HFFc6 (cell line): ENCODE measurements at places on chromosomes 2 and 18. TPM values are rescaled to one million over a fixed set of nuclear protein-coding genes. Genes with fewer than 3 reads are reported as not detected.

PIAS2 gene
- total RNA-seq = 21.6 to 24.4 TPM (median 24.0 TPM) in 3 replicates

EPAS1 gene
- total RNA-seq = 115 and 122 TPM in 2 replicates

MERTK gene
- not detected in 3 replicates for total RNA-seq

KCNJ13 gene
- not detected in 3 replicates for total RNA-seq

STK39 gene
- 27.6 to 36.4 TPM (median 30.8 TPM) in 3 replicates for total RNA-seq

KIF5C gene
- total RNA-seq = 0.51 to 1.3 TPM (median 0.80 TPM) in 3 replicates

SCN2A gene
- total RNA-seq = 0.32 to 0.91 TPM (median 0.35 TPM) in 3 replicates

DNA sequence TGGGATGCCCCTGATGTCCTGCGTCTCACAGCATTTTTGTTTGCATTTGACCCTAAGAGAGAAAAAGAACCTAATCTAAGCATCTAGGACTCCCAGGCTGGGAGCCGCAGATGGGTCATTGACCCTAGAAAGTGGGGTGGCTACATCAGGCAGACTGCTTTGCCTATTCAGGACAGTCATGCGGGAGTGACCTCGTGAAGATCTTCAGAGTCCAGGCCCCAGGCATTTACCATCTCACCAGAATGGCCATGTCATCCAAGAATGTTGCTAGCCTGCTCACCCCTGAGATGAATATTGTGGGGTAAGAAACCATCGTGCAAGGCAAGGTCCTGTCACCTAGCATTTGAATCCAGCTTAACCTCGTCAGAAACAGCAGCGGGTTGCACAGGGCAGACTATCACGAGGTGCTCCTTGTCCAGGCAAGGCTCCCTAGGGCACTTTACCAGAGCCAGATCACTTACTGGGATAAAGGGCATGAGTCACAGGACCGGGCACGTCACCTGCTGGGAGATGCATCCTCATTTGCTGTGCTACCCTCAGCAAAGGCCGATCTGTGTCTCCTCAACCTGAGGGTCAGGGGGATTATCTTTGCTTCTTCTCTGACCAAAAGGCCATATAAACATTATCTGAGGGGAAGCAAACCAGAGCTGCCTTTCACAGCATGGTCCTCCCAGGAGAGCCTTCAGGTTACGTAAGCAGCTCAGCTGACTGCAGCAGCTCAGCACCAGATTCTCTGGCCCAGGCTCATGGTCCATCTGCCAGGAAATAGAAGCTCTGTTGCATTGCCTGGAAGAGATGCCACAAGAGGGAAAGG is 162.3 kb downstream of the ACKR3 start:
- DNase-seq = no peak

GRCh38 chr2:71000780-71001591 is 6.3 kb upstream of the TEX261 start:
- DNase-seq = peak; percentile 30

DNA sequence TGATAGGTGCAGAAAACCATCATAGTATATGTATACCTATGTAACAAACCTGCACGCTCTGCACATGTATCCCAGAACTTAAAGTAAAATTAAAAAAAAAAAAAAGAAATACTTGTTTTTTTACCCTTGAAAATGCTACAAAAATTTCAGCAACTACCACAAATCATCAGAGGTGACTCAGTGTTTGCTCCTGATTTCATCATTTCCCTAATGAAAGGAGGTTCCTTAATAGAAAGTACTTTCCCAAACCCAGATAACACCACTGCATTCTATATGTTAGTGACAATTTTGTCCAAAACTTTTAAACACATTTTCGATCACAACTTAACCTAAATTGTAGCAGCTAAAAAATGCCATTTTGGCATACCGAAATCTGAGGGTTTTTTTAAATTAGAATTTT is 163.3 kb downstream of the SLC39A10 start:
- DNase-seq = peak; percentile 4

DNA sequence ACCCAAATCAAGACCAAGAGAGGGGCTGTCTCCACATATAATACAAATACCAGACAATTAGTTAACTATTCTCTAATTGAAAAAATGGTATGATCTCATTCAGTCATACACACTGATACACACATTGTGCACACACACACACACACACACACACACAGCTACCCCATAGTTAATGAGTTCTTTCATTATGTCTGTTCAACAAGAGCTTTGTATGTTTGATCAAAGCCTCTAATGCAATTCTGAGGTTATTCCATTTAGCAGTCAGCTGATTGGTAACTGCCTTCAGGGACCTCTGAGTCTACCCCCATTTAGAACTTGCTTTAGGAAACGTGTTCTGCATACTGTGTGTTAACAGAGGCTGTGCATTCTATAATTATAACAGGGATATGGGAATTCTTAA is 741.4 kb upstream of the LRRTM4 start:
- no peak for DNase-seq

GRCh38 chr2:12131975-12132374 is 385.5 kb downstream of the LPIN1 start:
- peak; percentile 13 for DNase-seq

DNA sequence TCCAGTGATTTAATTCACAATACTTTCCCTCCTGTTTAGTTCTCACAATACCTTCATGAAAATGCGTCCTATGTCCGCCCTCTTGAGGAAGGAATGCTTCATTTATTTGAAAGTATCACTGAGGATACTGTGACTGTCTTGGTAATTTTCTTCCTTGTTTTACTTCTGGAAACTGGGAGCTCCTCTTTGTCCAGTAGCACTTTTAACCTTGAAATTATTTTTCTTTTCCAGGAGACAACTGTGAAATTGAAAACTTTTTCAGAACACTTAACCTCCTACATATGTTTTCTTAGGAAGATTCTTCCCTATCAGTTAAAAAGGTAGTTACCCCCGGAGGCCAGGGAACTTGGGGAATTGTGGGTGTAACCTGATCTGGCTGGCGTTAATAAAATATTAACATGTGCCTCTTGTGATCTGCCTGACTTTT is 58.9 kb upstream of the STON1 start:
- DNase-seq = peak; percentile 72

DNA sequence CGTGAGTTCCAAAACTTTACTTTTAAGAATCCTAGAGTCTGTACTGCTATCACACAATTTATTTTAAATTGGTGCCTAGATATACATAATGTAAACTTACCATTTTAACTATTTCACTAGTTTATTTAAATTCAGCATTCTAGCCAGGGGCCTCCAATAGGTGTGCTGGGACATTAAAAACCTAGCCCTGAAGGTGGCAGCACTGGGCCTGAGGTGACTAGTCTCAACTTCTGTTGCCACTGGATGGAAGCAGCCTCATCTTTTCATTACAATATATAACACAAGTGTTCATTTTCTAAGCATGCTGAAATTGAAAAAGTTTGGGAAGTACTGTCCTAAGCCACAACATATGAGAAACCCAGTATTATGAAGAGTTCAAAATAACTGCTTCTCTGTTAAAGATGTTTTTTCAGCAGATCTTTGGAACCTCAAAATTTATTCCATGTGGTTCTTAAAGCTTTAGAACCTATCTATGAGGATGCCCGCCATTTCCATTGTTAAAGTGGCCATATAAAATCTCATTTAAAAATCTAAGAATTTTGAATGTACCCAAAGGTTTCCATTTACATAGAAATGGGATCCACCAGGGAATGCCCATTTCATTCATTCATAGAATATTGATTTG is 2.9 kb upstream of the RBBP8 start:
- DNase-seq = peak; percentile 66

- no peak for DNase-seq
These were observed 272.6 kb downstream of the NEDD4L start for GRCh38 chr18:58316396-58317342.

DNA sequence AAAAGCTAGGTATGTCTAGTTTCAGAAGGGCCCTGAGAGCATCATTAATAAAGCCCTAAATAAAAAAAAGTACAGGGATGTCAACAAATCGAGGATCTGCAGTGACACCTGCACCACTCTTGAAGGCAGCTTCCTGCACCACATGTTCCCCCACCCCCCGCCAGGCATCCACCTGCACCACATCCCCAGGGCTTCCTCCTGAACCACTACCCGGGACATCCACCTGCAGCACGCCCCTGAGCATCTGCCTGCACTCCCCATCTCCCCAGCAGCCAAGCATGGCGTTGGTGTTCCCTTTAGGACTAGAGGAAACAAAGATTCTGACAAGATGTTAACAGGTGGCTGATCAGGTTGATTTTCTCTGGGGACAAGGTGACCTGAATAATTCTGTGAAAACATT is 55.2 kb downstream of the DLGAP1 start:
- DNase-seq = no peak

GRCh38 chr2:38268001-38268400 is 109.1 kb downstream of the ATL2 start:
- no peak for DNase-seq

GRCh38 chr2:69213201-69213600 is 173.8 kb downstream of the GFPT1 start:
- no peak for DNase-seq

DNA sequence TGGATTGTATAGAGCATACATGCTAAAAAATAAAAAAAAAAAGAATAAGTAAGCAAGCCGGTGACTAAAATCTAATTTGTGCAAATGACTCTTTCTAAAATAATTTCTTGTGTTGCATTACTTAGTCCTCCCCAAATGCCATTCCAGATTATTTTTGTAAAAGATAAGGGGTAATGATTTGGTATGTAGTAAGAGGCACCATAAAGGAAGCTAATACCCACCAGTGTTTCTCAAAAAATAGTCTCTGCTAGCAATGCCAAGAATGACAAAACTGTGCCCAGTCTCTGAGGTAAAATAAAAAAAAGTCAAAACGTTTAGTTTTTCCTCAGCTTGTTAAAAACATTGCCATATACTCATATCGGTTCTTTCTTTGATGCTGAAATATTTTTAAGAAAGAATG is 2.7 kb downstream of the METTL5 start:
- no peak for DNase-seq

DNA sequence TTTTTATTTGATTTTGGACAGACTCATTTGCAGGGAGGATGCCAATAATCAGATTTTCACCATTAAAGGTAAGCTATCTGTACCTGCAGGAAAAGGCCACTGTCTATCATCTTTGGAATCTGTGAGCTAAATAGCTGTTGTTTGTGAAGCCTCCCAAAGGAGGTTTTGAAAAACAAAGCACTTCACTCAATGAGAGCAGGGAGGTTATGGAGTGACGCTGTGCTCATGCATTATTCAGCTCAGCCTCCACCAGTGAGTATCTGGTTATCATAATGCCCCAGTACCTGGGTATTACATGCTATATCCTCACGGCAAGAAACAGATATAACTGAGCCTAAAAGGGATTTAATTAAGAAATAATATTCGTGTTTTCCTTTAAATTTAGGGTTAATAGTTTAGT is 189.6 kb upstream of the PIK3C3 start:
- no peak for DNase-seq

GRCh38 chr2:157989227-157989626 is 112.4 kb upstream of the UPP2 start:
- no peak for DNase-seq

GRCh38 chr2:36455788-36456187 is 100.2 kb downstream of the CRIM1 start:
- DNase-seq = peak; percentile 43
